ENCODE measurements at places on chromosomes 11 and 22. TPM values are rescaled to one million over a fixed set of nuclear protein-coding genes. Genes with fewer than 3 reads are reported as not detected.

- no peak for DNase-seq
- H3K4me1 ChIP-seq, result no peaks in the 10 kb centered on the region
- H3K36me3 ChIP-seq, result no peaks in the 10 kb centered on the region
- peaks cover 9% of the 10 kb centered on the region for H3K27me3 ChIP-seq
- H3K4me3 ChIP-seq, result no peak overlapping the region
Observed at GRCh38 chr22:37208401-37209139, 3.7 kb downstream of the SSTR3 start.

GRCh38 chr11:30360741-30361140 is 37.8 kb downstream of the ARL14EP start:
- H3K27me3 ChIP-seq, result no peaks in the 10 kb centered on the region
- H3K4me1 ChIP-seq, result peaks cover 18% of the 10 kb centered on the region
- no peak overlapping the region for H3K27ac ChIP-seq
- no peaks in the 10 kb centered on the region for H3K36me3 ChIP-seq
- H3K4me3 ChIP-seq, result no peak overlapping the region
- DNase-seq, result no peak

FOLH1 gene
- total RNA-seq, result 50.0 TPM

- H3K4me1 ChIP-seq, result no peaks in the 10 kb centered on the region
- H3K27me3 ChIP-seq, result no peaks in the 10 kb centered on the region
- no peak overlapping the region for H3K27ac ChIP-seq
Observed at GRCh38 chr11:102831128-102831488, 12.3 kb downstream of the MMP3 start.

GRCh38 chr11:120306519-120307242 is 18.4 kb upstream of the TLCD5 start:
- H3K27ac ChIP-seq, result no peak overlapping the region
- peaks cover 21% of the 10 kb centered on the region for H3K4me1 ChIP-seq
- no peaks in the 10 kb centered on the region for H3K27me3 ChIP-seq
- H3K4me3 ChIP-seq, result no peak overlapping the region

- H3K4me1 ChIP-seq, result peaks cover 13% of the 10 kb centered on the region
- H3K36me3 ChIP-seq, result no peaks in the 10 kb centered on the region
- H3K4me3 ChIP-seq, result no peak overlapping the region
- no peaks in the 10 kb centered on the region for H3K27me3 ChIP-seq
Observed at GRCh38 chr11:69375316-69376154, 81.6 kb downstream of the MYEOV start.

DNA sequence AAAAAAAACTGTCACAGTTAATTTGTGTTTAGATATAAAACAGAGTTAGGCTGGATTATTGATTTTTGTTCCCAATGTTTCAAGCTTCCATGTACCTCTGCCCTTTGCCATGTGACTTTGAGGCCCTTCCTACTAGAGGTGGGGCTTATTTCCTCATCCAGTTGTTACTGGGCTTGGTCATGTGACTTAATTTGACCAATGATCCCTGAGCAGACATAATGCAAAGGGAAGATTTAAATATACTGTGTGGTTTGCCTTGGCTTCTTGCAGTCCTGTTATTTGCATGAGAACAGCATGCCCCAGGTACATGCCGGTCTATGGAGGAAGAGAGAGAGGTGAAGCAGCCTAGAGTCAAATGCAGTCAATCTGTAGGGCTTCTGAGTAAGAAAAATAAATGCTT is 347.0 kb downstream of the MIAT start:
- no peaks in the 10 kb centered on the region for H3K27me3 ChIP-seq
- H3K27ac ChIP-seq, result no peak overlapping the region
- H3K4me1 ChIP-seq, result no peaks in the 10 kb centered on the region

TEAD1 gene
- total RNA-seq, result 77.9 TPM

DNA sequence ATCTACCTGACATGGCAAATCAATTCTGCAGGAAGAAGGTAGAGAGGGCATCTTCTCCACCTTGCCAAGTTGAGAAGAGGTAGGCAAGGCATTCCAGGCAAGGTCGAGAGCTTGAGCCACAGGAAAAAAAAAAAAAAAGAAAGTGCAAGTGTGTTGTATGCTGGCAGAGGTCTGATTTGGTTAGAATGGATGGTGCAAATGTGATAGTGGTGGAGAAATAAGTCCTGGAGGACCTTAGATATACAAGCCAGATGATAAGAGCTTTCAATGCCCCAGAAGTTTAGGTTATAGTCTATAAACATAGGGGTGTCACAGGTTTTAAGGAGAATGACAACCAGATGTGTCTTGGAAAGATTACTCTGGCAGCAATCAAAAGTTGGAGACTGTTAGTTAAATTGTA is 1.4 kb downstream of the FBXO3 start:
- peaks cover 2% of the 10 kb centered on the region for H3K36me3 ChIP-seq
- H3K4me3 ChIP-seq, result no peak overlapping the region
- DNase-seq, result no peak
- peaks cover 23% of the 10 kb centered on the region for H3K4me1 ChIP-seq
- no peaks in the 10 kb centered on the region for H3K27me3 ChIP-seq

DNA sequence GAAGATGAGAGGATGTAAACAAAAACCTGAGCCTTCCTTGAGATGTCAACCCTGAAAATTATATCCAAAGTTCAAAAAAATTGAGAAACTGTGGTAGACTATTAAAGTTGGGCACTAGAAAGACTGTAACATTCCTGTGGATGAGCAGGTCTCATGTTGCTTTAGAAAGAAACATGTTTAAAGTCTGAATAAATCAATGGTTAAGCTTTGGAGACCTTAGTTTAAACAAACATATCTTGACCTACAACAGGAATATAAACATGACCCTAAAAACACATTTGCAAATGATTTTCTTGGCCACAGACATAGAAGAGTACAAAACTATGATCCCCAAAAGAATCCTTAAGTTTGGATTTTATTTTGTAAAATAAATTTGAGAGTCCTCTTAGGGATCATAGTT is 38.1 kb upstream of the PCF11 start:
- no peak for DNase-seq
- no peaks in the 10 kb centered on the region for H3K36me3 ChIP-seq
- no peak overlapping the region for H3K4me3 ChIP-seq

- H3K4me1 ChIP-seq, result no peaks in the 10 kb centered on the region
- no peak overlapping the region for H3K27ac ChIP-seq
- no peaks in the 10 kb centered on the region for H3K27me3 ChIP-seq
- H3K4me3 ChIP-seq, result no peak overlapping the region
Observed at GRCh38 chr11:4763096-4763495, 6.6 kb downstream of the OR51F1 start.

DNA sequence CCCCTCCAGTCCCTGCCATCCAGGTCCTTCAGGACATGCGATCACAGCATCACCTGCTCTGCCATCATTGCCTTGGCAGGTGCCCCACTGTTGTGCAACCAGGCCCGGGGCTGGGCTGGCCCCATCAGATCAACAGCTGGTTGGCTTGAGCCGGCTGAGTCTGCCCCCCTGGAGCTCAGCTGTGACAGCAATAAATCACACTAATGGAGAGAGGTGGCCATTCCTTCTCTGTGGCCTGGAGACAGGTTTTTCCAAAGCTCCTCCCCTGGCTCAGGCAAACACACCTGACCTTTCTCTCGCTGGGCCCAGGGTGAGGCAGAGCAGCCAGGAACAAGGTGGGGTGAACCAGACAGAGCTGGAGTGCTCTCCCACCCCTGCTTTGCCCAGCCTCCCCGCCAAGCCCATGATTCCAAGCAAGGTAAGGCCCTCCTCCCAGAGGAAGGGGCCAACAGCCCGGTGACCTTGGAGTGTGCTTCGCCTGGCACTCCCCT is 8.9 kb upstream of the FXYD2 start:
- peak overlapping the region; percentile 7 for H3K27ac ChIP-seq
- H3K36me3 ChIP-seq, result peaks cover 27% of the 10 kb centered on the region
- peak; percentile 75 for DNase-seq

- peaks cover 55% of the 10 kb centered on the region for H3K36me3 ChIP-seq
- peak overlapping the region; percentile 95 for H3K4me3 ChIP-seq
- H3K4me1 ChIP-seq, result peaks cover 82% of the 10 kb centered on the region
- peak overlapping the region; percentile 48 for H3K27ac ChIP-seq
Observed at GRCh38 chr22:39522567-39523300, 2.4 kb downstream of the ATF4 start.

PRAME gene
- not detected for total RNA-seq

DNA sequence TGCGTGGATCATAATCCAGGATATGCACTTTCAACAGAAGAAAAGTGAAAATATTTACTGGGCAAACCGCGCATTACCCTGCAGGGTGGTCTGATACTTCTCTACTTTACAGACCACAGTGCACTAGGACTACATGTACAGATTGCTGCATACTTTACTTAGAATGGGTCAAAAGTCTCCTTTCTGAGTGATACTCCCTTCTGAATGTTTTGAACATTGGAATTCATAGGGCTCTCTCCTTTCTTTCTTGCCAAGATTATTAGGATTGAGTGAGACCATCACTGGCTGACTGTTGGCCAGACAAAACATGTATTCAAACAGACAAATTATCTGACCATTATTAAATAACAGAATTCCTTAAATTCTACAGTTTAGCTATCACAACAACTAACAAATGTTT is 6.6 kb upstream of the FIBIN start:
- no peak for DNase-seq
- H3K4me3 ChIP-seq, result no peak overlapping the region
- H3K27ac ChIP-seq, result no peak overlapping the region

- no peak overlapping the region for H3K27ac ChIP-seq
- peaks cover 42% of the 10 kb centered on the region for H3K4me1 ChIP-seq
- DNase-seq, result no peak
- H3K4me3 ChIP-seq, result no peak overlapping the region
- peaks cover 40% of the 10 kb centered on the region for H3K36me3 ChIP-seq
Observed at GRCh38 chr11:118623269-118623655, 15.8 kb downstream of the PHLDB1 start.

DNA sequence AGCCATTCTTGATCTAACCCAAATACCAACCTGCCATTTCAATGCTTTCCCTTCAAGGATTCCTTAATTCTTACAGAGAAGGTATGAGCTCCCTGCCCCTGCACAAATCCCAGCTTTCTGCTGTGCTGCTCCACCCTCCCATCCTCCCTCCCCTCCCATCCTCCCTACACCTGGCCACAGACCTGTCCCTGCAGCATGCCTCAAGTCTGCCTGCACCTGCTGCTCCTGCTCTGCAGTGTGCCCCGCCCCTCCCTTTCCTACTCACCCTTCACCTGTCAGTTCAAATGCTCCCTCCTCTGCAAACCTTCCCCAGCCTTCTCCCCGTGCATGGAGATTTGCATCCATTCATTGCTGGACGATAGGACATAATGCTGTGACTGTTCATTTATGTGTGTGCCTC is 139.9 kb upstream of the NARS2 start:
- no peak overlapping the region for H3K4me3 ChIP-seq
- DNase-seq, result no peak
- H3K27me3 ChIP-seq, result no peaks in the 10 kb centered on the region

DNA sequence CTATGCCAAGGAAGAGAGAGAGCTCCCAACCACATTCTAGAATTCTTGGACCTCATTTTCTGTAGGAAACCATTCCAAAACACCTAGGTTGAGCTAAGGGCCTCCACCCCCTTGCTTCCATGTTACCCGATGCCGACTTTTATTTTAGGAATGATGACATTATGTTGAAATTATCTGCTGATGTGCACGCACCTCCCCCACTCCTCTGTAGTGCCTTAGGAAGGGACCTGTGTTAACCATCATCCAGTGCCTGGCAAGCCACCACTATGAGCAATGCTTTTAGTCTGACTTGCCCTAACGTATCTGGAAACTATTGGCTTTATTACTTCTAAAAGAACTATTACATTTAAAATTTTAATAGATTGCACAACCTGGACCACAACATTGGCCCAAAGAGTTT is 42.1 kb downstream of the NCAPD3 start:
- H3K27me3 ChIP-seq, result no peaks in the 10 kb centered on the region
- H3K4me1 ChIP-seq, result no peaks in the 10 kb centered on the region
- peaks cover 72% of the 10 kb centered on the region for H3K36me3 ChIP-seq
- no peak overlapping the region for H3K27ac ChIP-seq

CCDC116 gene
- total RNA-seq, result not detected

DNA sequence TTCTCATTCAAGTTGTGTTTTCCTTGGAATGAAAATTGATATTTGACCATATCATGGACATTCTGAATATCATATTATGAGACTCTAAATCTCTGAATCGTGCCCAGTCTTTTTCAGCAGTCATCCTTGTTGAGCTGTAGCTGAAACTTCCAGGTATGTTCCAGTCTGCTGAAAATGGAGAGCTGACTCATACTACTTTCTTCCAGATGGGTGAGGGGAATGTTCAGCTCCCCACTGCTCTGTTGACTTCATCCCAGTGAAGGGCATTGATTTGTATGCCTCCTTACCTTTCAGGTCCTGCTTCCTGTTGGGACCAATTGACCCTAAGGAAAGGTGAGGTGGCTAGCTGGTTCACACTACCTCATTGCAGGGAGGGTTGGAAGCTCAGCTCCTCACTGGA is 3.5 kb downstream of the OR5P2 start:
- DNase-seq, result no peak
- H3K4me1 ChIP-seq, result no peaks in the 10 kb centered on the region
- no peaks in the 10 kb centered on the region for H3K36me3 ChIP-seq
- H3K27me3 ChIP-seq, result no peaks in the 10 kb centered on the region
- H3K4me3 ChIP-seq, result no peak overlapping the region

OR56A1 gene
- total RNA-seq, result not detected

MS4A6E gene
- total RNA-seq, result not detected

RFPL1 gene
- not detected for total RNA-seq

- DNase-seq, result peak; percentile 32
- no peak overlapping the region for H3K27ac ChIP-seq
- H3K36me3 ChIP-seq, result no peaks in the 10 kb centered on the region
- H3K4me3 ChIP-seq, result no peak overlapping the region
- peaks cover 13% of the 10 kb centered on the region for H3K4me1 ChIP-seq
Observed at GRCh38 chr11:121757480-121758125, 304.8 kb upstream of the SORL1-AS1 start.

- H3K4me3 ChIP-seq, result no peak overlapping the region
- no peak for DNase-seq
- H3K4me1 ChIP-seq, result no peaks in the 10 kb centered on the region
Observed at GRCh38 chr11:121543836-121544380, 91.1 kb upstream of the SORL1-AS1 start.

GRM5 gene
- total RNA-seq, result not detected

MOV10L1 gene
- total RNA-seq, result not detected

NCR3LG1 gene
- 4.9 TPM for total RNA-seq

OR5F1 gene
- not detected for total RNA-seq

SEPTIN3 gene
- total RNA-seq, result not detected

DNA sequence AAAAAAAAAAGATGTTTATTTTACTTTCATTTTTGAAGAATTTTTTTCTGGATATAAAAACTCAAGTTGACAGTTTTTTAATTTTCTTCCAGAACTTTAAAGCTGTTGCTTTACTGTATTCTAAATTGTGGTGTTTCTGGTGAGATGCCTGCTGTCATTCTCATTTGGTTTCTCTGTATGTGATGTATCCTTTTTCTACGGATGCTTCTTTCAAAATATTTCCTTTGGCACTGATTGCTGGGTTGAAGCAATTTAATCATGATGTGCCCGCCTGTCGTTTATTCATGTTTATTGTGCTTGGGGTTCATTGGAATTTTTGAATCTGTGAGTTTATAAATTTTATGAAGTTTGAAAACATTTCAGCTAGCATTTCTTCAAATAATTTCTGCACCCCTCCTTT is 29.4 kb upstream of the CTSD start:
- DNase-seq, result no peak
- H3K4me1 ChIP-seq, result peaks cover 3% of the 10 kb centered on the region
- H3K4me3 ChIP-seq, result no peak overlapping the region

- no peak overlapping the region for H3K4me3 ChIP-seq
- DNase-seq, result no peak
- peak overlapping the region; percentile 30 for H3K27ac ChIP-seq
- peaks cover 85% of the 10 kb centered on the region for H3K4me1 ChIP-seq
- no peaks in the 10 kb centered on the region for H3K36me3 ChIP-seq
Observed at GRCh38 chr11:709109-709997, 3.3 kb downstream of the EPS8L2 start.

- DNase-seq, result no peak
- no peak overlapping the region for H3K4me3 ChIP-seq
- no peak overlapping the region for H3K27ac ChIP-seq
- peaks cover 4% of the 10 kb centered on the region for H3K27me3 ChIP-seq
- no peaks in the 10 kb centered on the region for H3K36me3 ChIP-seq
Observed at GRCh38 chr11:114782650-114783310, 104.5 kb downstream of the NXPE2 start.

Data from stomach (tissue), 19 donors.